ENCODE measurements at places on chromosomes 12 and 14.
A peak's percentile ranks its signal among the peaks of the same experiment; 100 is the strongest.

- DNase-seq, result peak; percentile 37
These were observed 1.5 kb downstream of the KRT8 start for GRCh38 chr12:52903285-52903854.

DNA sequence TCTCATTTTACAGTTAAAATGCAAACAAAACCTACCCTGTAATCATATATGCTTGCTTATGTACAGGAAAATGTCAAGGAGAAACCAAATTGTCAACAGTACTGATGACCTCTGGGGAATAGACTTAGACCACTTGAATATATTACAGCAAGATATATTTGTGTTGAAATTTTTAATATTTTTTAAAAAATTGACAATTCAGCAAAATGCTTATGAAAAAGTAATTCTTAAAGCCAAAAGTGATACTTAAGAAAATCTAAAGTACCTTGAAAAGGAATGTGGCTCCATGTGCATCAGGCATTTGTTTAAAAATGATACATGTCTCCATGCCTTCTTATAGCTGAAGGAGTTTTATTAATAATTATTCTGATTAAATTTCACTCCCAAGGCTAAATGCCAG, 49.2 kb downstream of the PTPN21 start:
- no peak for DNase-seq

DNA sequence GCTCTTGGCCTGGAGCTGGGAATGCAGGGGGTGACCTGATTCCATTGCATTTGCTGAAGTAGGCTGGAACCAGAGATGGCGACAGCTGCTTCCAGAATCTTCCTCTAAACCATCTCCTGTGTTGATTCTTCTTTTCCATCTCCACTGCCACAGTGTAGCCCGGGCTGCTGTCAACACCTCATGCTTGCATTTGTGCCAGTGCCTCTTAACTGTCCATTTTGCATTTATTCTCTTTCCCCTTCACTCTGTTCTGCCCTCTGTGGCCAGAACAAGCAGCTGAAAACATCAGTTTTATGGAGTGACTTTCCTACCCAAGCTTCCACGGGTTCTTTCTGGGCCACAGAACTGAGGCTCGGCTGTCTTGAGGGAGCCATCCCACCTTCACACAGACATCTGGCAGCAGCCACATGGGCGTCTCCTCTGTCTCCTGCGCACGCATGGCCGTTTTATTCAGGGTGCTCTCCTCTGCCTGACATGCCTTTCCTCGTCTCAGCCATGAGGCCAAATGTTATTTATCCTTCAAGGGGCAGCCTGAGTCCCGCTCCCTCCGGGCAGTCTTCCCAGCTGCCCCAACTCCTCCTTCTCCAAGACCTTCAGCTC, 51.7 kb downstream of the SMOC1 start:
- no peak for DNase-seq

DNA sequence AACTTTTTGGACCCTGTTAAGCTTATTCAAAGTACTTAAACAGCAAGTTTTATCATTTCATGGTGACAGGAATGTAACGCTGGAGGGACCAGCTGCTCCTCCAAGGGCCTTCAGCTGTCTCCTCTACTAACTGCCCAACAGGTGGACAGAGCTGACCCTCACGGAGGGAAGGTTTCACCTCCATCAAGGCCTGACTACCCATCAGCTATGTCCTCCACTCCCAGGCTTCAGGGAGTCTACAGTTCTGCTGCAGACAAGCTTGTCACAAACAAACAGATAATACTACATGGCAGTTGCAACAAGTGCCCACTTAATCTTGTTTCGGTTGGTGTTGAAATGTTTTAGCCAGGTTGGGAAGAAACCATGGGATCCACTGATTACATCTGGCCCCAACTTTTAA, 175.1 kb downstream of the TTC7B start:
- no peak for DNase-seq

GRCh38 chr12:80187660-80188090, 88.3 kb downstream of the OTOGL start:
- DNase-seq, result peak; percentile 55

- DNase-seq, result no peak
These were observed 256.3 kb downstream of the TMTC2 start for GRCh38 chr12:82942991-82943401.

- peak; percentile 11 for DNase-seq
These were observed 193.3 kb downstream of the ANO4 start for GRCh38 chr12:100987552-100988521.

- DNase-seq, result no peak
These were observed 312.1 kb downstream of the SEC23A start for GRCh38 chr14:38790916-38791315.

DNA sequence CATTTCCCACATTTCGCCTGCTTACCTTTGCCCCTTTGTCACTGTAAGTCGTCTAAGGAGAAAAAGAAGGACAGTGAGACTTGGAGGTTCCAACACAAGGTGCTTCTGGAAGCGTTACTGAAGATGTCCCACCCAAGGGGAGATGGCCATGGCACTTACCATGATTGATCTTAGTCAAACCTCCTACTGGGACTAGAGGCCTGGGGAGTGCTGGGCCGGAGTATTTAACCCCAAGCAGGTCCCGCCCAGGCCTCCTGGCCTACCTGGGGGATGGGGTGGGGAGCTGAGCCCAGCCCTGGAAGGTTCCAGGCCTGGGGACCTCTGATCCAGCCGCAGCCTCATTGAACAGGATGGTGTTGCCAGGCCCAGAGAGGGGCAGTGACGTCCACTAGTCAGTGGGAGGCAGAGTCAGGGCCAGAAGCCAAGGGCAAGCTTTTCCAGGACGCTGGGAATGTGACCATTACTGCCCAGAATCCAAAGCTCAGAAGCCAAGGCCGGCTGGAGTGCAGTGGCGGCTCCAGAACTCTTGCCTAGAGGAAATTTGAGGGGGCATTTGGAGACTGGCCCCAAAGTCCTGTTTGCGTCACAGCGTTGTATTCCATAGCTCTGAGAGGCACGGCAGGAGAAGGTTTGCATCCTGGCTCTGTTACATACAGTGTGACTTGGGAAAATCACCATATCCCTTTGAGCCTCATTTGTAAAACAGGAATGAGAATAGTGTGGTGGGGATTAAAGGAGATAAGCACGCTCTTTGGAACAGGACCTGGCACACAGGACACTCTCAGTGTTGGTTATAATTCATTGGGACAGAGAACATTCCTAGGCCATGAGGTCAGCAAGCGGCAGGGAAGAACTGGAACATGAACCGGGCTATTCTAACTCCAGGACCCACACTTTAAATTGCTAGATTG, at the start of gene HPD:
HPD (minus strand) TSS at position 198 of the 911 bp plus-strand sequence; CDS start at position 162, 36 bp downstream.
- peak; percentile 48 for DNase-seq
